Hippocampal formation (tissue), 2 donors: ENCODE measurements at places on chromosomes 2 and 18.

DNA sequence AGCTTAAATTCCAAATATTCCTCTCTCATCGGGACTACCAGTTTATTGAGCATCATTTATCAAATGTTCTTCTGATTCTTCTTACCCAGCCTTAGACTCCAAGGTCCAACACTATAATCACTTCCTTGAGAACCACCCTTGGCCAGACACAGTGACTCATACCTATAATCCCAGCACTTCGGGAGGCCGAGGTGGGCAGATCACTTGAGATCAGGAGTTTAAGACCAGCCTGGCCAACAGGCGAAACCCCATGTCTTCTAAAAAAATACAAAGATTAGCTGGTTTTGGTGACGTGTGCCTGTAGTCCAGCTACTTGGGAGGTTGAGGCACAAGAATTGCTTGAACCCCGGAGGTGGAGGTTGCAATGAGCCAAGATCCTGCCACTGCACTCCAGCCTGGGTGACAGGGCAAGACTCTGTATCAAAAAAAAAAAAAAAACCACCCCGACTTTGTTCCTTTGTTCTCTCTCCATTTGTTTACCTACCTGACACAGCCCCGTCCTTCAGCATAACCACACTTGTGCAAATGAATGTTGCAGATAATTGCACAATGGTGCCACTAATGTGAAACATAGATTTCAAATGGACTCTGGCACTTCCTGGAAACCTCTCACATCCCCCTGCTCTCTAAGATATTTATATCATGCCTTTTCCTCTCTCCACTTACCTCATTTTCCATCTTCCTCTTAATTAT, 38.9 kb upstream of the LPIN2 start:
- no peak for DNase-seq

- DNase-seq: no peak
These were observed 833.1 kb upstream of the NXPH2 start for GRCh38 chr2:139613264-139613663.

DNA sequence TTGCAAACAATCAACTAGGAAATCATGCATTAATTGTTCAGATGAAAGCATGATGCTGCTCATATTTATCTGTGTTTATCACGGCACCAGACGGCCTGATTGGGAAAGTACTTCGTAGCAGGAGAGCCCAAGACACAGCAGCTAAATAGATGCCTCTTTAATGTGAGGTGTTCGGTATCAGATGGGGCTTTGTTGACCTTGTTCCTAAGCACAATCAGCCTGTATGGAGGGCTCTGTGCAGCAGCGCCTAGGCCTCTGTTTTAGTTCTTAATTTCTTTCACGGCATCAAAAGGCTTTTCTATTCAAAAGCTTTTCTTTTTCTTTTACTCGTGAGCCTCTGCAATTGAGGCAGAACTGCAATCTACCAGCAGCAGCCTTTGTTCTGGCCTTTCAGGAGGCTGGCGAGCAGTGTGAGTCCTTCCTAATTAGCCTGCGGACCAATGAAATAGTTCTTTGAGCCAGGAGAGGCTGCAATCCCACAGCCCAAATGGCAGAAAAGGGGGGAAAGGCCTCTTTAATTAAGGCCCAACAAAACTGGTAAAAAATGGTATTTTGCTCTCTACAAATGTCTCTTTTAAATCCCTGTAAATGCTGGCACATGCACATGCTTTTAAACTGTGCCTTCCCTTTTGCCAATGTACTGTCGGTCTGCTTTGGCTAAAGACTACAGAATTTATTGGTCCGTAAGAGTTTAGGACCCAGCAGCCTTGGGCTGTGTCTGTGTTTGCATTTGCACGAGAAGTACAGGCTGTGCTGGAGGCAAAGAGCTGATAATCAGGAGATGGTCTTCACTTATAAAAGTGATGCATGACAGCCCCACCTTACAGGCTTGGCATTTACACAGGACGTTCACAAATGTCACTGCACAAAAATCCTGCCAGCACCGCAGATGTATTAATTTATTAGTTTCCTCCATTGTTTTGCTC, 159.6 kb downstream of the RND3 start:
- DNase-seq: peak; percentile 29

DNA sequence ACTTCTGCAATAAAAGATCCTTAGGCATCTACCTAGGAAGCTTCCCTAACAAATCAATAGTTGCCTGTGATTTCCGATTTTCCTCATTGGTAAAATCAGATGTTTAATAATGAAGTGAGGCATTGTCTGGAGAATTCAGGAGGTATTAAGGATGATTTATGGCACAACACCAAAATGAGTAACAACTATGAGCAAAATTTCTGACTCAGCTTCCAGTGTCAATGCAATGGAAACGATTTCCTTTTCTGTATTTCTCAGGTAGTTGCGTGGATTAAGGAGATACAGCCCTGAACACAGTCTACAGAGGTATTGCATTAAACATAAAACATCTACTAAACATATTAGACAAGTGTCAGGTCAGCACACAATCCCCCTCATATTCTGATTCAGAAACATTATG, 99.5 kb downstream of the EPB41L3 start:
- DNase-seq: no peak

DNA sequence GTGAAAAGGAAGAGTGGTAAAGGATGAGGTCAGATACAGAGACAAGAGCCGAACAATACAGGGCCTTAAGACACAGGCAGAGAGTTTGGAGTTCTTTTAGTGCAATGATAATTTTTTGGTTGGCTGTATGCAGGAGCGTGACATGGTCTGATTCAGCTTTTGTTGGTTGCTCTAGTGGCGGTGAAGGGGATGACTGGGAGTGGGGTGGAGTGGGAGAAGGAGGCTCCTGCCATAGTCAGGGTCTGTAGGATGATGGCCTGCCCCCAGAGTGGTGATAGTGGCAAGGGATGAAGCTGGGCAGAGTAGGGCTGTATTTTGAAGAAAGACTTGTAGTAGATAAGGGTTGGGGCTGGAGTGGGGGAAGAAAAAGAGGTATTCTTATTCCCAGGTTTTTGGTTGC, 306.6 kb upstream of the VWC2L start:
- no peak for DNase-seq

- peak; percentile 85 for DNase-seq
These were observed 169.2 kb downstream of the CDH20 start for GRCh38 chr18:61502472-61502871.

- no peak for DNase-seq
These were observed 132.1 kb upstream of the CTDP1 start for GRCh38 chr18:79547413-79548076.

GRCh38 chr2:120346667-120347358, 877 bp downstream of the INHBB start:
- no peak for DNase-seq

DNA sequence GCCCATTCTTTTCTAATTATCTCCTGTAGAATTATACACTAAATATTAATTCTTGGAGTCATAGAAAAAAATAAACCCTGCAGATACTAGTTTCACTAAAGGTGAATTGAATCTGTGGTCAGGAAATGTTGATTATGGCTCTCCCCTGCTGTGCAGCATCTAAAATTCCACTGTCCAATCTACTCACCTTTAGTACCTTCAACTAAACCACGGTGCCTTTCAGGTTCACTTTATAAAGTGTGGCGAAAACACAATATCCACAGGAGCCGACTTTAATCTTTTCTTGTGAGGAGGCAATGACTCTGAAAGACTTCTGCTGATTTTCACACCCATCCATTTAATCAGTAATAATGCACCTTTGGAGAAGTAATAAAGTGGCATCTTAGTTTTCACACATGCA, 402.3 kb downstream of the THSD7B start:
- no peak for DNase-seq

- DNase-seq: no peak
These were observed 568 bp downstream of the ARL5A start for GRCh38 chr2:151827564-151828142.

- no peak for DNase-seq
These were observed 186.0 kb upstream of the TNP1 start for GRCh38 chr2:217045700-217046475.

DNA sequence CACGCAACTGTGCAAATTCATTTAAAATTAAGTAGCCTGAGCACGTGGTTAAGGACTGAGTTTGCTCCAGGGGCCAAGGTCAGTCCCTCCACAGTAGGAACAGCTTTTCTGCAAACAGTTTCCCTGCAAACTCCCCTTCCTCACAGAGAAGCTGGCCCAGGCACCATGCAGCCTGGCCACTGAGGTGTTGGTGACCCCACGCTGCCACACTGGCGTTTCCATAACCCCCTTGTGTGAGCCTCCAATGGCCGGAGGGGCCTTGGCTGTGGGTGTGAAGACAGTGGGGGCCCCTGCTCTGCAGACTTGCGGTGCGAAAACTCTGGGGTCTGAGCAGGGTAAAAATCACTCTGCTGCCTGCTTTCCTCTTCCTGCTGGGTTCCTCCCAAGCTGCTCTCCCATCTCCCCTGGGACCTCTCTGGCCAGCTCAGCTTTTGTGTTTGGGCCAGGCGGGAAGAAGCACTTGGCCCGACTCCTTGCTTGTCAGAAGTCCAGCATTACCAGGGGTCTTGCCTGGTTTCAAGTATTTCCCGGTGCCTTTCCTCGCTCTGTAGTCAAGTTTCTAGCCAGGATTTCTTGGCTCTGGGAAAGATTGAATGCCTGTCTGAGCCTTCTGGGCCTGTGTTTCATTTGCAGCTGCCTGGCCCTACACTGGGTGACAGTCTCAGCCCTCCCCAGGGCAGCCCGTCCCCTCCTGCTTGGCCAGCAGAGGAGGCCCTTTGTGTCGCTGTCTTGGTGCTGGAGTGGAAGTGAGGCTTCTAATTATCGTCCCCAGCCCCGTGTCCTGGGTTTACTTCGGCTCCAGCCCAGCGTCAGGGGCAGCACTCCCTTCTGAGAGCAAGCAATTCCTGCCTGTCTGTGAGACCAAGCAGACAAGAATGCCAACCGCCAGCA, 131.4 kb upstream of the SLC1A4 start:
- DNase-seq: peak; percentile 68

GRCh38 chr2:212711856-212712255, 173.3 kb upstream of the ERBB4 start:
- DNase-seq: peak; percentile 38

- DNase-seq: no peak
These were observed 21.1 kb downstream of the NBAS start for GRCh38 chr2:15539999-15540398.

- no peak for DNase-seq
These were observed 240.1 kb upstream of the MEX3C start for GRCh38 chr18:51437280-51438271.

GRCh38 chr2:73561422-73561821, 80.8 kb downstream of the NAT8 start:
- DNase-seq: no peak

DNA sequence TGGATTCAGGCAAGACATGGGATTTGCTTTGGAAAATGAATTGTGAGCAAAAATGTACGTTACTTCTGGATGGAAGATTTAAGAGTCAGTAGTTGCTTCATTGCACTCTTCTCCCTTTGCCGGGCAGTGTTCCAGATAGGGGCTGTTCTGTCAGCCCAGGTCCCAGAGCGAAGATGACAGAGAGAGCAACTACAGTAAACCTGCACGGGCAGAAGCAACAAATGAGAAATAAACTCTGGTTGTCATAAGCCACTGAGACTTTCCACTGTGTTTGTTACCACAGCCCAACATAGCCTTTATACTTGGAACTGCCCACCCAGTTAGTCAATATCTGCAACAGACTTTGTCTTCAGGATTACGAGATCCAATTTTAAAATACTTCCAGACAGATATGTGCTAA, 83.3 kb downstream of the CACNB4 start:
- DNase-seq: no peak

GRCh38 chr2:26610504-26611335, 30.4 kb downstream of the CIB4 start:
- no peak for DNase-seq

GRCh38 chr2:120982598-120982997, 246.9 kb downstream of the GLI2 start:
- no peak for DNase-seq
